ENCODE measurements at places on chromosomes 5 and 9.

DNA sequence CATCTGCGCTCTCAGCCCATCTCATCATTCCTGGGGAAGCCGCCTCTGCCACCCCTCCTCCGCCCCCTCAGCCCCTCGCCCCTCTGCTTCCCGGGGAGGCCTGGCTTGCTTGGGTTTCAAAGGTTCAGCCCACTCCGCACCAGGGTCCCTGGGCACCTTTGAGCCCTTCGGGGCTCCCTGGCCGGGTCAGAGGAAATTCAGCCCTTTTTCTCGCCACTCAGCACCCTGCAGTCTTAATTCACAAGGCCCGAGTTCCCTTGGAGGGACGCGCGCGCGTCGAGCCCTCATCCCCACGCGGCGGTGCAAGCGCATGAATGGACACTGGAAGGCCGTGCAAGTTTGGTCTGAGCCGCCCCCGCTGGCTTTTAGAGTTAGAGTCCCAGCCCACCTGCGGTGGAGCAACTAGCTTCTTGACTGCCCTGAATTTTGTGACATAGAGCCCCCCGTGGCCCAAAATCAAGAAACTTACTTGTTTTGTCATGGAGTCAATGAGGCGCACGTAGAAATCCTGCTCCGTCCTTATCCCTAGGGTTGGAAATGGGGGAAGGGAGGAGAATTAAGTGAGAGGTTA, 4.5 kb downstream of the EBF1 start:
- no peak for DNase-seq

- DNase-seq = no peak
Observed at GRCh38 chr9:126240835-126241234, 85.8 kb upstream of the MVB12B start.

- no peak for DNase-seq
Observed at GRCh38 chr9:76681556-76681955, 82.7 kb upstream of the PCA3 start.

- no peak for DNase-seq
Observed at GRCh38 chr5:54721116-54721515, 203.6 kb downstream of the SNX18 start.

DNA sequence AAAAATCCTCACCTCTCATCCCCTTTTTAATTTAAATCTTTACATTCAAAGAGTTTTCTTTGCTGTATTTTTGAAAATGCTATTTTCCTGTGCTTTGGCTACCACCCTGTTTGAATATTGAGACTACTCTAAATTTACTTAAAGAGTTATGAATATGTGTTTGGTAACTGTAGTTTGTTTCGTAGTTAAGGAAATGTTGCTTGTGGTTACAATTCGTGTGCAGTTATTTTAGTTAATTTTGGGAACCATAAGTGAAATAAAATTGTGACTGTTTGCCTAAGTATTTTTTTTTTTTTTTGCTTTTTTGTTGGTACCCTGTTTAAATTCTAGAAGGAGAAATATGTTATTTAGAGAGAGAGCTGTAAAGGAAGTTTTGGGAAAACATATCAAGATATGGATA, 78.7 kb downstream of the XRCC4 start:
- DNase-seq = no peak

DNA sequence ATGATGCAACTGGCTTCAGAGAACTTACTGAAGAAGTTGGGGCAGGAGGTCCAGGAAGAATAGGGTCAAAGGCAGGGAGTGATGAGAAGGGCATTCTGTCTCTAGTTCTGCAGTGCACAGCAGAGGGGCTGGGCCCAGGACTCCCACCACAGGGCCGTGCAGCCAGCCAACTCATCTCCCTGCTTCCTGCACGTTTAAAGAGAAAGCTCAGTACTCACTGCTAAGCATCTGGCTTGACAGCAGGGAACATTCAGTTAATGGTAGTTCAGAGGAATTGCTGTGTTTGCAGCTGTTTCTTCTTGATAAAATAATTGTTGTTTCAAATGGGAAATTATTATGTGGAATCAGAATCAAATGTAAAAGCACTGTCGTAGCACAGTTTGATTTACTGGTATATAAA, 25.6 kb upstream of the SCAMP1 start:
- no peak for DNase-seq

DNA sequence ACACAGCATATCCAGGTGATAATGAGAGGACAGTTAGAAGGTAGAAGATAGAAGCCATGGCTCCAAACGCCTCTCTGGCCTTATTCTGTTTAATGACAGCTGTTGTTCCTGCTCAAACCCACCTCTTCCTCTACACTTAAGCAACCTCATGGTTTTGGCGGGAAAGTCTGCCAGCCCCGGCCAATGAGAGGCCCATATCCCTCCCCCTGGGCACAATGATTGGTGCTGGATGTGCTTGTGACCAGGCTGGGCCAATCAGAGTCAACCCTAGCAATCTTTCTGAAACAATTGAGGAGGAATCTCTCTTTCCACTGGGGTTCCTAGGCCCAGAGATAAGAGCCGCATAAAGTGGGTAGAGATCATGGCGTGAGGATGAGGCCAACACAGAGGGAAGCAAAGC, 4.8 kb upstream of the GFI1B start:
- DNase-seq = no peak

DNA sequence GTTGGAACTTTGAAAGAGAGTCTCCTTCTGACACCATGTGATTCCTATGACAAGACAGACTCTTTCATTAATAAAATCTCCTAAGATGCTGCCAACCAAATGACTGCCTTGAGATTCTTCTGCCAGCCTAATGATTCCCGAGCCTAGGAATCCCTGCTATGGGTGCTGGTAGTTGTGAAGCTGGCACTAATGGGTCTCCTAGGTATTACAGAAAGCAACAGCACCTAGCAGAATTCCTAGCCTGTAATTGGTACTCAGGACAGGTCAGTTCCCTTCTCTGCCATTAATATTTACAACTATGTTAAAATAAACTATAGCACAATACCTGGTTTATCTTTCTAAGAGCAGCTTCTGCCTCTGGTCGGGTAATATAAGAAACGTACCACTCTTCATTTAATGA, 19.3 kb downstream of the C5orf58 start:
- no peak for DNase-seq

GRCh38 chr5:134845335-134845851, 375 bp upstream of the C5orf24 start:
- no peak for DNase-seq

DNA sequence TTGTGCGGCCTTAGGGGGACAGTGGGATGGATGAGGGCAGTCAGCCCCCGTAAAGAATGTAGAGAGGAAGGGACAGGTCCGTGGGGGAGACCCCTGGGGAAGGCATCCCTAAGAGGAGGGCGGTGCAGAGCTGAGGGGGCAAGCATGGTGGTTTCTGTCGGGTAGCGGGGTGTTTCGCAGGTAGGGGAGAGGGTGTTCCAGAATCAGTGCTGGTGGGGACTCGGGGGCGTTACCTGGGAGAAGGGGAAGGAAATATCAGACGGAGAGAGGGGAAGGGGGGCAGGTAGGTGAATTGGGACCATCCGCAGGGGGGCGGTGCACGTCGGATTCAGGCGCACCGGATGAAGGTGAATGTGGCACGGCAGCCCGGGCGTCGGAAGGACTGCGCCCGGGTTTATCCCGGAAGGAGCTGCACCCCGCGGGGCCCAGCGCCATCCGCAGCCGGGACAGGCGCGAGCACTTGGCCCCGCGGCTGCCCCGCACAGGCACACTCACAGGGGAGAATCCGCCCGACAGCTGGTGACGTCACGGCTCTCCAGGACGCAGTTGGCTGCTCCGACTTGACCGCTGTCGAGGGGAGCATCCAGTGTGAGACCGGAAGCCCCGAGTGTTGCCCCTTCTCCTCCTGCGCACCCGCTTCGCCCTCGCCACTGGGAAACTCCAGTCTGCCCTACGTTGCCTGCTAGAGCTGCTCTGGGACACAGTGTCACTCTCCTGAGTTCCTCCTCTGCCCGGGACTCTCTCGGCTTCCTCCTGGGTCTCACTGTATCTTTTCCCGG, 1.3 kb downstream of the CD72 start:
- peak; percentile 29 for DNase-seq

DNA sequence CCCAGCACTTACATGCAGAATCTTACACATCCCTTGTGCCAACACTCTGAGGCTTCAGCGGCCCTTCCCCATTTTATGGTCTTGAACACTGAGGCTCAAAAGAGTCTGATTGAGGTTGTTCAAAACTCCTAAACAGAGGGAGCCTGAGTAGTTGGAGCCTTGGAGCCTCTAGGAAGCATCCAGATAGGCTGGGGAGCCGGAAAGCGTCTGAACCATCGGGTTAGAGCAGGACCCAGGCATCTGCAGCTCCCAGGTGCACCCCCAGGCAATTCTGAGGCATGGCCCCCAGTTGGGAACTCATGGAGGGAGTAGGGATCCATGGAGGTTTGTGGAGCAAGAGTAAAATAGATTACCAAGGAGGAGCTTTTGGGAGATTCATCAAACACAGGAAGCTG, 3.8 kb downstream of the OLFML2A start:
- no peak for DNase-seq

DNA sequence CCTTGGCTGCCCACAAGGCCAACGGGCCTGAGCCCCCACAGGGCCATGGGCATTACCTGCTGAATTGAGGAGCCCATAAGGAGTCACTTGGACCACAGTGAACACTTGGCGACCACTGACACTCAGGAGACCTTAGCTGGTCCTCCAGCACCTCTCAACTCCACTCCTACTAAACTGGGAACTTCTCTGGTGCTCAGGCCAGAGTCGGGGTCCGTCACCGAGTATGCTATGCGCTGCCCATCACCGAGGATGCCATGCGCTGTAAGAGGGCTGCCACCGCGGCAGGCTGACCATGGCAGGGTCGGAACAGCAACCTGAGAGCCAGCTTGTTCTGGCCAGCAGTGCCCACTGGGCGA, 600 bp upstream of the SQSTM1 start:
- no peak for DNase-seq

DNA sequence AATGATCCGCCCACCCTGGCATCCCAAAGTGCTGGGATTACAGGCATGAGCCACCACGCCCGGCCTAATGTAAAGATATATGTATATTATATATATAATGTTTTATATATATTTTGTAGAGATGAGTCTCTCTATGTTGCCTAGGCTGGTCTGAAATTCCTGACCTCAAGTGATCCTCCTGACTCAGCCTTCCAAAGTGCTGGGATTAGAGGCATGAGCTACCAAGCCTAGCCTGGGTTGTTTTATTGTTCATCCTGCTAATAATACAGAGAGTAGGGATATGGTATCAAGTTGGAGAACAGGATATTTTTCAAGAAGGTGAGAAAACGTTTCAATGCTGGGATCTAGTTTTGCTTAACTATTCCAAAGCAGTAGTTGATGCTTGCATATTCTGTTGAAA, 2.9 kb downstream of the SEC24A start:
- no peak for DNase-seq

- no peak for DNase-seq
Observed at GRCh38 chr9:77575785-77576184, 72.3 kb downstream of the GNA14 start.

DNA sequence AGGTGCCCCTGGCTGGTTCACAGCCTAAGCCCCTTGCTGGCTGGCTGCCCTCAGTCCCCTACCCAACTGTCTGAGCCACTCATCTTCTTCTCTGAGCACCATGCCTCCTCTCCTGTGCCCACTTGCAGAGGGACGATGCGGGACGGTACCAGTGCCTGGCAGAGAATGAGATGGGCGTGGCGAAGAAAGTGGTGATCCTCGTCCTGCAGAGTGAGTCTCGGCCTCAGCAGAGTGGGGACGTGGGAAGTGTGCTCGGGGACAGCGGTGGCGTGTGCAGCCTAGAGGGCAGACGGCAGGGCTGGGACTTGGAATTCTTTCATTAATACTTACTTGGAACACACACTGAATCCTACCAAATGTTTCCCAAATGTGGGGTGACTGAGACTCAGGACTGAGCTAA, 34.3 kb upstream of the ASS1 start:
- DNase-seq = no peak

DNA sequence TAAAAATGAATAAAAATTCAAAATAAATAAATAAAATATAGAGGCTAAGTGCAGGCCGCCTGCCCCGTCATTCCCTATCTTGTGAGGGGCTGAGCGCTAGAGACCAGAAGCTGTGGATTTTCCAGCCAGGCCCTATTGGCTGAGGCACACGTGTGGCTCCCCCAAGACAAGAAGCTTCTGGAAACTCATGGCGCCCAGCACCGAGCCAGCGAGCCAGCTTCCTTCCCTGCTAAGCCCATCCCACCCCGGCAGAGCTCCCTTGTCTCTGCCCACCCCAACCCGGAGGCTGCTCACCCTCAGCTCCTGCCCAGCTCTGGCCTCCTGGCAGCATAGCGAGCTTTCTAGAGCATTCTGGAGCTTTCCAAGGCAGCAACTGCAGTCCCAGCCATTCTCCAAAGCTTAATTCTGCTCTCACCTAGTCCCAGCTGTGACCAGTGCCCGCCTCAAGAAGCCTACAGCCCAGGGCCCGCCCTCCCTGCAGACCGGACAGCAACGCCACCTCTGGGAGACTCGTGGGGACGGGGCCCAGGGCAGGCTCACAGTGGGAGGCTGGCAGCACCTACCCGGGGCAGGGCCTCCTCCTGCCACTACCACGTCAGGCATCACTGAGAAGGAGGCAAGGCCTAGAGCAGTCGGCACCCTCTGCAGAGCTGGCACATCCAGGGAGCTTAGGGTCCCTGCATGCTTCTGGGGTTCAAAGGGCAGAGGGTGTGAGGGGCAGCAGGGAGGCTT, 23.2 kb upstream of the TMEM250 start:
- DNase-seq = no peak

DNA sequence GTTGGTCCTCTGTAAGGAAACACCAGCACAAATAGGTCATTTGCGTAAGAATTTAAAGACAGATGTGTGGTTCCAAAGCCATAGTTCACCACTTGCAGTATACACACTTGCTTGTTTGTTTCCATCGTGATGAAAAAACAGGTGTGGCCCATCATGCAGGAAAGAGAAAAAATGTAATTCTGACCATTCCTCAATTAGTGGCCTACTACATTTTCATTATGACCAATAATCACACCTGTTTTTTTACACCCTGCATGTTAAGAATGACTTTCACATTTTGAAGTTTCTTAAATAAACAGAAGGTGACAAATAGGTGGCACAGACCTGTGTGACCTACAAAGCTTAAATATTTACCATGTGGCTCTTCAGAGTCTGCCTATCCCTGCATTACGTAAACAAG, 2.2 kb upstream of the ICE1 start:
- DNase-seq = no peak

GRCh38 chr5:166320920-166321480, 1970.4 kb upstream of the WWC1 start:
- no peak for DNase-seq
